Suppressor macrophage treated with lipopolysaccharide for 4 hours (primary cell): ENCODE measurements at places on chromosomes 1 and 21.

DNA sequence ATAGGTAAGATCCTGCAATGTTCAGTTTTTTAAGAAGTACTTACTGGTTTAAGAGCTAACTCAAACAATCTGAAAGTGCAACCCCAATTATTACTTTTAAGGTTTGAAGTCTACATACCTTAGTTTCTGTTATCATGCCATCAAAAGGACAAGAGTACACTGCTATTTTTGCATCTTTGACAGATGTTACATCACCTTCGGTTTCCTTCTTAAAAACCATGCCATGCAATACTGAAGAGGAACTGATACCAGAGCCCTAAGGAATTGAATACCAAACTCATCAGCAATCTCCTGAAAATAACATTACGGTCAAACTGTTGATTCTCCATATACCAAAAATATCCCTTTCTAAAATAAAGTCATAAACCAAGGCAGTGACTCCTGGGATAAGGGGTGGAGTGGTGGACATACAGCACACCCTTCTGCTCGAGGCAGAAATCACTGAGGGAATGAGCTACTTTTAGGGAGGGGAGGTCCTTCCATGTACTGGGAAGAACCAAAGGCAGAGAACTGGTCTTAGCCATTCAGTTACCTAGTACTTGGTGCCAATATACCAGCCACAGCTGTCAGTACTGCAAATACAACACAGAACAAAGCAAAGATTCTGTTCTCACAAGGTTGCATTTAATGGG lies 8.5 kb downstream of the CCT8 start:
- DNase-seq = peak; percentile 82

GRCh38 chr1:104856091-104856490 lies 1106.4 kb downstream of the AMY1C start:
- no peak for DNase-seq

- peak; percentile 96 for DNase-seq
Observed at GRCh38 chr1:247407180-247407616, 8.8 kb upstream of the NLRP3 start.

DNA sequence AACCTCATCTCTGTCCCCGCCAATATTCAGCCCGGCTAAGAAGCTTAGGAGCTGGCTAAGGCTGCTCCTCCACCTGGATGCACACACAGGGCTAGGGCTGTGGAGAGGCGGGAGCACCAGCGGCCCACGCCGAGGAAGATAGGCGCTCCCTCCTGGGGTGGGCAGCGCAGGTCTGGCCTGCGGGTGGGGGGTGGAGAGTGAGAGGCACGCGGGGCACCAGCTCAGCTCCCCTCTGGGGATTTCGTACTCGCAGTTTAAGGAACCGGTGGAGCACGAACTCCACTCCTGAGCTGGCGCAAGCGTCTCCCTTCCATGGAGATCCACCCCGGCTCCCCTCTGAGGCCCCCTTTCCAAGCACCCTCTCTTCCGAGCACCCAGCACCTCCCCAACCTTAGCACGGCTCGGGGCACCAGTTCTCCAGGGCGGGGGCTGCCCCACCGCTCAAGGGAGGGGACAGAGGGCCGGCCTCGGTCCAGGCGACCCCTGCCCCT lies 433 bp upstream of the KAZN start:
- no peak for DNase-seq

- DNase-seq = no peak
Observed at GRCh38 chr1:182215764-182216163, 154.3 kb upstream of the ZNF648 start.

DNA sequence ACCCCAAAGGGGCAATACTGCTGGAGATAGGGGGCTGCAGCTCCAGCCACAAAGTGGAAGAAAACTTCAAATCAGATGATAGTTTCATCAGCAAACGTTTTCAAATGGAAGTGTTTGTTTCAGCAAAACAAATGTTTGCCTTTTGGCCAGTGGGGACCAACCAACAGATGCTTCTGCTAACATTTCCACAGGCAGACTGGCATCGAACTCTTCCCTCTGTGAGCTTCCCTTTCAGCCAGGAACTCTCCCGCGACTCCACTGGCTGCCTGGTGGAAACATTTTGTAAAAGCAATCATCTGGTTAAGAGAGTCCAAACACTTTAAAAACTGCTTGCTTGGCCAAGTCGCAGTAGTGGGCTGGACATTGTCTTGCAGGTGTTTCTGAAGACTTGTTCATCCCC lies 30.7 kb downstream of the CENPF start:
- no peak for DNase-seq

DNA sequence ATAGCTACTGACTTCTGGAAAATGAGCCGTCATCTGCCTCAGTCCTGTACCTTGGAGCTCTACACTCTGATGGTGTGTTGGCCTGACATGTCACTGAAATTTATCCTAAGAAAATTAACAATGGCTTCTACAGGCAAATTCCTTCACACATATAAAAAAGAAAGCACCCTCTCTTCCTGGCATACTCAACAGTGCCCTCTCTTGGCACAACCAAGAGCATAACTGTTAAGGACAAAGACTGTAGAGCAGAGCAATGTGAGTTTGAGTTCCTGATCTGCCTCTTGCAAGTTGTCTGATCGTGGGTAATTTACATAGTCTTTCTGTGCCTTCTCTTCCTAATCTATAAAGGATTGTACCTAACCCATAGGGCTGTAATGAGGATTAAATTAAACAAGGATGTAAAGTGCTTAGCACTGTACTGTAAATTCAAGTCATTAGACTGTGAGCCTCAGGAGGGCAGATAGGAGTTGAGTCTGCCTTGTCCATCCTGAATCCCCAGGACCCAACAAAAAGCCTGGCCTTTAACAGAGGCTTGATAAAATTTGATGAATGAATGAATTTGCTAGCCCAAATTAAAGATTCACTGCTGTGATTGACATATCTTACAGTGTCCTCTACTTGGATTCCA lies 83.5 kb downstream of the SYF2 start:
- DNase-seq = peak; percentile 62

DNA sequence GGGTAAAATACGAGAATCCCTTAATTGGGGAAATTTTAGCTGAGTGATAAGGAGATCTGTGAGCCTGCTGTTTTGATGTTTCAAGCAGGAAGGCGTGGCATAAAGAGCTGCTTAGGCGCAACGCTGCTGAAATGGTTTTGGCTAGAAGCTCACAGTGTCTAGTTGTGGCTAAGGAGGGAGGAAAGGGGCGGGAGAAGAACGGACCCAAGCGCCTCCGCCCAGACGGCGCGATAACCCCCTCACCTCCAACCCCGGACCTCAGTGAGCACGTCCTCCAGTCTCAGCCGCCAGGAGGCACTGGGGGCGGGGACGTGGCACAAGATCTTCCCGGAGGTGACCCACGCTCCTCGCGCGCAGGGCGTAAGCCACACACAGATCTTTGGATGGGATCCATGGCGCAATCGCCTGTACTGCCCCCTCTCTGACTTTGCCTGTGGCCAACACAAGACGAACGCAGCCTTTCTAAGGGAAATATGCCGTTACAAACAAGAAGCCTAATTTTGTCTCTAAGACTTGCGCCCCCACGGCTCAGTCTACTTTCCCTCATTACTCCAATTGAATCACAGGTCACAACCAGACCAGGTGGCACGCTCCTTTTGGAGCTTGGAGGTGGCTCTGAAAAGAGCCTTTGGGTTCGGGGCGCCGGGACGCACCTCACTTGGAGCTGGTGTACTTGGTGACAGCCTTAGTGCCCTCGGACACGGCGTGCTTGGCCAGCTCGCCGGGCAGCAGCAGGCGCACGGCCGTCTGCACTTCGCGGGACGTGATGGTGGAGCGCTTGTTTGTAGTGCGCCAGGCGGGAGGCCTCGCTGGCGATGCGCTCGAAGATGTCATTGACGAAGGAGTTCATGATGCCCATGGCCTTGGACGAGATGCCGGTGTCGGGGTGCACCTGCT lies 23.4 kb upstream of the RNF187 start:
- peak; percentile 62 for DNase-seq

GRCh38 chr1:160206036-160206389 lies 829 bp downstream of the PEA15 start:
- DNase-seq = peak; percentile 65

- no peak for DNase-seq
Observed at GRCh38 chr1:65082346-65083040, 65.5 kb upstream of the AK4 start.

- no peak for DNase-seq
Observed at GRCh38 chr1:171083222-171083621, 7.5 kb upstream of the FMO3 start.

DNA sequence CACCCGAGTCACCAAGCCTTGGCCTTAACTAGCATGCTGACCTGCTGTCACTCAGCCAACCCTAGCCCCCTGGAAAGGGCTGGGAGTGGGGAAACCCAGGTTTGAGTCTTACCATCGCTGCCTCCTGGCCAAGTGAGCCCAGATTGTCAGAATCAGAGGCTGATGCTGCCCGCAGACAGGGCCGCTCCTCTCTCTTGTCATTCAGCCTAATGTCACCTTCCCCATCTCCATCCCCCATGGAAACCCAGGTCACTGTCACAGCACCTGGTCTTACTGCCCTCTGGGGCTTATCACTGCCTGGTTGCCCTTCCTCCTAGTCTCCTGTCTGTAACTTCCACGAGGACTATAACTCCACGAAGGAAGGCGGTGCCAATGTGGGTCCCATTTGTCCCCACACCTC lies 53.6 kb upstream of the CASZ1 start:
- DNase-seq = no peak

DNA sequence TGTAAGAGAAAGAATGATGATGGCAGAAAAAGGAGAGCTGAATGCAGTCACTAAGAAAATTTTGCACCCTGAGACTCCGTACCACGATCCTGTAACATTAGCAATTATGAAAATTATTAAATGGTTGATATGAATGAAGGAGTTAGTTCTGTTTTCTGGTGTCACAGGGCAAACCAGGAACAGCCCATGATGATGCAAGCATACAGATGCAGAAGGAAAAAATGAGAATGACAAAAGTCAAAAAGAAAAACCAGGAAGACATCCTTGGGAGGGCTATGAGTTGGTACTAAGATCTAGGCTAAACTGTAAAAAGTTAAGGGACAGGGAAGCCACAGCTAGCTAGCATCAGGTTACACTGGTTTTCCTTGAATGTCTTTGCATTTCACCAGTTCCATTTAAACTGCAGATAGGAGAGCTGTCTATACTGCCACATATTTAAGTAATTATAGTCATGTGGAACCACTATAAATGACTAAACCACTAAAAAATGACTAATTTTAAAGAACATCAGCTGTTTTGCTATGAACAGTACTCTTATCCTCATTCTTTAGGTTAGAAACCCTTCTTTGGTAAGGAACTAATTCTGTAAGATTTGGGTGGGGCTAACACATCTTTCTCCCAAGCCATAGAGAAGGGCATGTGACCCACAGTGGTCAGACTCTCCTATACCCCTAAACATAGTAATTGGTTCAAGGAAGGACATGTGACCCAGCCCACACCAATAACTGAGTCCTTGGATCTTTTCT lies 11.4 kb downstream of the DOCK7 start:
- DNase-seq = peak; percentile 77

- DNase-seq = no peak
Observed at GRCh38 chr1:226665505-226666163, 73.4 kb downstream of the ITPKB start.

- DNase-seq = no peak
Observed at GRCh38 chr1:151352021-151352718, 5.1 kb upstream of the RFX5 start.

- no peak for DNase-seq
Observed at GRCh38 chr1:59092126-59092525, 204.8 kb upstream of the FGGY start.

- no peak for DNase-seq
Observed at GRCh38 chr1:246592695-246593094, 26.4 kb downstream of the CNST start.

GRCh38 chr1:104987210-104987609 lies 1237.5 kb downstream of the AMY1C start:
- DNase-seq = no peak

GRCh38 chr1:205436776-205437410 lies 15.0 kb upstream of the LEMD1 start:
- DNase-seq = peak; percentile 22

DNA sequence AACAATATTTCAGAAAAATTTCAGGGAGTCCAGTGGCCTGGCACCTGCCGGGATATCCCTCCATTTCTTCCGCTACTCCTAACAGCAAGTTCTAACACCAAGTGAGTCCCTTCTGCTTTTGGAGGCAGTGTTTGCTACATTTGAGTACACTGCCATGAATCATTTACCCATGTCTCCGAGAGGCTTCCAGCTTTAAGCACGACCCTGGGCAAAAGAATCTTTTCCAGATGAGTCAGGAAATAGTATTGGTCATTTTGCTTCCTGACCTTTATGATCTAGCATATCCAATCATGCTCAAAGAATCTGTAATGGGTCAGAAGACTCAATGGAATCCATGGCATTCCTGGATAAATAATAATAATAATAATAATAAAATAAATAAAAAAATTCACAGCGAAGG lies 60.7 kb upstream of the FMN2 start:
- DNase-seq = no peak

GRCh38 chr1:27528818-27529703 lies 39.1 kb upstream of the WASF2 start:
- no peak for DNase-seq

- no peak for DNase-seq
Observed at GRCh38 chr1:19483691-19484090, 1.6 kb downstream of the CAPZB start.

DNA sequence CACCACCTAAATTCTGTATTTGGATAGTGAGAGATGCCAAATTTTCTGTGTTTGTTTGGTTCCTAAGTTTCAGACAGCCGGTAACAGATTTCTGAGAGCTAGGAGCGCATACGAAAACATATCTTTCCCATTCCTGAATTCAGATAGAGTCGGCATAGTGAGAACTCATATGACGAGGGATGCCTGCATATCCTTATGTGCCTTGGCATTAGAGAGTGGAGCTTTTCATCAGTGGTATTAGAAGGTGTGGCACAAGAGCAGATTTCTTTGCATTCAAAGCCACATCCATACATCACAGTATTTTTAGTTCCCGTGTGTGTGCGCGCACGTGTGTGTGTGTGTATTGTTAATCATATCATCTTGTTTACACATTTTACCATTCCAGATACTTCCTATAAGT lies 85.8 kb downstream of the ATP5PO start:
- no peak for DNase-seq

DNA sequence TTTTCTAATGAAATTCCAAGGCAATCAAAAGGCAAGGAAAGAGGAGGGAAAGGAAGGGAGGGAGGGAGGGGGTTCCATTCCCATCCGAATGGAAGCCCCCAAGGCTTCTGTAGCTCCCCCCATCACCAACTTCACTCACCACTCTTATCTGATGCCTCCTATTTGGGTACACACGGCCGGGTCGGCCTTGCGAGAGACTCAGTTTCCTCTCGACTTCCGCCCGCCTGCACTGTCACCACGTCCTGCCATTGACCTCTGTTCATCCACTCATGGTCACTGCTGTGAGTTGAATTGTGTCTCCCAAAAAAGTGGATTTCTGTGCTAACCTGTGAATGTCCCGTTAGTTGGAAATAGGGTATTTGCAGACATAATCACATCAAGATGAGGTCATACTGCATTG lies 11.2 kb downstream of the PDE9A start:
- no peak for DNase-seq

GRCh38 chr1:60833173-60833572 lies 249.2 kb upstream of the NFIA start:
- DNase-seq = no peak

DNA sequence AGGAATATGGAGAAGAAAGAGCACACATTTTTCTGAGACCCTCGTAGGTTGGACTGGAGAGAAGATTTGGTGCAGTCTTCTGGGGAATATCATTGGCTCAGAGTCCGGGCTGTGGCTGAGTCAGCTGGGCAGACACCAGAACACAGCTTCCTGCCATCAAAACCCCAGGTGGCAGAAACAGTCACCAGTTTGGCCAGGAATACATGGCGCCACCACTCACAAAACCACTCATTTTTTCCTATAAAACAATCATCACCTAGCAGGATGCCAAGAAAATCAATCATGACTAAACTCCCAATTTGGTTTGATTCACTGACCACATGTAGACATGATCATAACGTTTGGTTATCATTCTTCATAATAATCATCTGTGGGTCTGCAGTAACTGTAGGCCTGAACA lies 178.1 kb upstream of the PBX1 start:
- no peak for DNase-seq
